Uterus (tissue), 4 donors: ENCODE measurements at places on chromosomes 3 and 15. TPM values are rescaled to one million over a fixed set of nuclear protein-coding genes. Genes with fewer than 3 reads are reported as not detected.

LMCD1 gene
- 142 TPM for total RNA-seq

NR2F2 gene
- total RNA-seq = 23.6 TPM

- DNase-seq = no peak
Measured at GRCh38 chr3:196772102-196772501, 32.4 kb downstream of the PAK2 start.

DNA sequence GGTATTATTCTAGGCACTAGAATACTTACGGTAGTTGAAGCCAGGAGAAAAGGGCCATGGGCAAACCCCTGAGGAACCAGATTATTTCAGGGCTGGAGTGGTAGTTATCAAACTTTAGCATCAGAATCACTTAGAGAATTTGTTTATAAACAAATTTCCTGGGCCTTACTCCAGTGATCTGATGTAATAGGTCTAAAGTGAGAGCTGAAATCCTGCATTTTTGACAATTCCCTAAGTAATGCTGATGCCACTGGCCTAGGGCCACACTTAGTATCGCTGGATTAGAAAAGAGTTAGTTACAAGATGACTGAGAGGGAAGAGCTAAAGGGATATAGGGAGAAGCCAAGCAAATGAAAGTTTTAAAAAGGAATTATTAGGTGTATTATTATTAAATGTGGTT, 412.5 kb upstream of the THRB start:
- no peak for DNase-seq

DNA sequence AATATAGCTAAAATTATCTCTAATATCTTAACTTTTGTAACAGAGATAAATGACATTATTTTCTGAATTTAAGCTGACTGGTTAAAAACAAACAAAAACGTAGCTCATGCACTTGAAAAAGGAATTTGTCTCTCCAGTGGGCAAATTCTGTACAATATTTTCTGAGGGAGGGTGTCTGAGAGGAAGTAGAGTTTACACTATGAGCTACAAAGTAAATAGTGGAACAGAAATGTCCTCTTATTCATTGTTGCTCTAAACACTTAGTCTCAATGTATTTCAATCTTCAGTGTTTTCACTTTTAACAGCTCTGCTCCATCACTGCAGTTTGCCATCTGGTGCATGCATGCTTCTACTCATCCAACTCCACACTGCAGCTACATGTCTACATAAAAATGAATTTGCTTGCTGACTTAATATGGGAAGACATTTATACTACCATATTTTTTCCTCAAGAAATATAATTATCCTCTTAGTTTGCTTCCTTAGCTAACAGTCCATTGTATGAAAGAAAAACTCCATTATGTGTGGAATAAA, 817.4 kb upstream of the LMCD1 start:
- DNase-seq = no peak

DNA sequence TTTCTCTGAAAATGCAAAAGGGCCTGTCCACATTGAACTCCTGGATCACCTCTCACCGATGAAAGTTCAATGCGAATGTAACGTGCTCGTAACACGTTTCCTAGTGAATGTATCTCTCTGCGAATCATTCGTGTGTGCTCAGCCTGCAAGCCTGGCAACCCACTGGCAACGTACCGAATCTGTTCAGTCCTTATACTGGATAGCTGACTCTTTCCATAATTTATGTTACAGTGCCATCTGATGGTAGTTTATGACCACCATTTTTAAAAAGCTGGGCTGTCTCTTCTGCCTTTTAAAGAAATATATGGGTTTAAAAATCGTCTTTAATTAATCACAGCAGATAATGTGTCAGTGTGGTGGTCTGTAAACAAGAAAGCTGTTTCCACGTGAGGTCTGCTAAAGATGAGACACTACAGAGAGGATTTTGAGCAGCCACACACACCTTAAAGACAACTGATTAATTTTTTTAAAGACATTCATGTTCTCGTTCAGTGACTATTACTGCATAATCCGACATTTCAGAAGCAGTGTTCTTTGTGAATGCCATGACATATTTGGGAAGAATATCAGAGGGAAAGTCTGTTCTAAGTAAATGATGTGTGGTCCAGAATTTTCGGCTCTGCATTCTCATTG, 69.4 kb upstream of the FOXP1 start:
- peak; percentile 27 for DNase-seq

- no peak for DNase-seq
Measured at GRCh38 chr3:3433711-3434110, 254.2 kb upstream of the CRBN start.

DNA sequence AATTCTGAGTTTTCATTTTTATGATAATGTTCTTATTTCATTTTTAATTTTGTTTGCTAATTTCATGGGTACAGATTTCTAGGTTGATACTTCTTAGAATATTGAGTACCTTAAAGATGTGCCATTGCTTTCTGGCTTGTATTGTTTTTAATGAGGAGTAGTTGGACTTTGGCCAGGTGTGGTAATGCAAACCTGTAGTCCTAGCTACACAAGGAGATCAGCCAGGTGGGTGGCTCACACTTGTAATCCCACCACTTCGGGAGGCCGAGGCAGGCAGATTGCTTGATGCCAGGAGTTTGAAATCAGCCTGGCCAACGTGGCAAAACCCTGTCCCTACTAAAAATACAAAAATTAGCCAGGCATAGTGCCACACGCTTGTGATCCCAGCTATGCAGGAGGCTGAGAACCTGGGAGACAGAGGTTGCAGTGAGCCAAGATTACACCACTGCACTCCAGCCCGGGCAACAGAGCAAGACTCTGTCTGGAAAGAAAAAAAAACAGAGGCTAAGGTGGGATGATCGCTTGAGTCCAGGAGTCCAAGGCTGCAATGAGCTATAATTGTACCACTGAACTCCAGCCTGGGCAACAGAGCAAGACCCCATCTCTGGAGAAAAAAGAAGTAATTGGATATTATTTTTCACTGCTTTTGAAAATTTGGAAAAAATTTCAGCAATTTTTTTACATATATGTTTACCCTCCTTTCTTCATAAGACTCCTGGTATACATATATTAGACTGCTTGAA, 198.0 kb downstream of the ALCAM start:
- no peak for DNase-seq

GRCh38 chr3:149468504-149469212, 5.8 kb upstream of the TM4SF4 start:
- no peak for DNase-seq

GRCh38 chr3:57816471-57817095, 60.5 kb downstream of the SLMAP start:
- DNase-seq = no peak

DNA sequence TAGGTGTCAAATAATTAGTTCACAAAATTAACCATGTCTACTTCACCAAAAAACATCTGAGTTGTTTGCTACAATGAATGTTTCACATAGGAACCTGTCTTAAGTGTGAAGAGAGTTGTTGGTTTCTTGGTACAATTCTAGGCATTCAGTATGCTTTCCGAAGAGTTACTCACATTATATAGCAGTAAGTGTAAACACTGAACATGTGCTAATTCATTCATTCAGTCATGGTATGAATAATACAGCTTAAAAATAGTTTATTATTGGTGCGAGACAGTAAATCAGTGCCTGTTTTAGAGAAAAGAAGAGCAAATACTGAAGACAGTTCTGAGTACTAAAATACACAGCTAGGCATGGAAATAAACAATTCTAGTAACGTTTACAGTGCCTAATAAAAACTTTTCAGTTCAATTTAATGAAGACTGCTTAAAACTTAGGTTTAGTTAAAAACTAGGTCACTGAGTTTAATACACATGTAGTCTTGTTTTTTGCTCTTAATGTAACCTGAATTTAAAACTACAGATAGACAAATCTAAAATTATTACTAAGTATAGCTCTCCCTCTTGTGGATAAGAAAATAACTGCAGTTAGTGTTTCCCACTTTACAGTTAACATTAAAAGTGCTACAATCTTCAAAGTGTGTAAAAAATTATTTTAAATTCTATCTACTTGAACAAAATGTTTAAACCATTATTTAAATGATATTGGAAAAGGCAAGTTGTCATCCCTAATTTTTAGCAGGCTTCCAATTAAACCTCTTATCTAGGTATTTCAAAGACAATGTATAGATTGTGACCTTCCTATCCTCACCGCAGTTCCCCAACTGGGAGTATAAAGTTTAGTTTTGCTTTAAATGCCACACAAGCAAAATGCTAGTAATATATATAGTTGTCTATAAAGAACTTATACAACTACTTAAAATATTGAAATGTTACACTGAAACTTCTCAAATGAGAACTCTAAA, 20.1 kb upstream of the ZCWPW2 start:
- DNase-seq = no peak

GRCh38 chr3:66822186-66823008, 175.7 kb upstream of the KBTBD8 start:
- DNase-seq = peak; percentile 46

GRCh38 chr15:80749589-80749988, 29.6 kb upstream of the CEMIP start:
- DNase-seq = no peak
